NCI-H1092 treated with DMSO at 0.1 percent for 48 hours (cell line): ENCODE measurements at places on chromosomes 16 and 17.

- no peak for DNase-seq
Measured at GRCh38 chr16:9922441-9922840, 259.8 kb downstream of the GRIN2A start.

- DNase-seq: no peak
Measured at GRCh38 chr17:76421044-76421407, 31.9 kb downstream of the UBE2O start.

- DNase-seq: no peak
Measured at GRCh38 chr16:81453091-81453728, 8.6 kb downstream of the CMIP start.

GRCh38 chr17:63150490-63150889 lies 184.5 kb downstream of the TANC2 start:
- DNase-seq: no peak

- DNase-seq: no peak
Measured at GRCh38 chr16:4572715-4573114, 16.6 kb downstream of the C16orf96 start.

DNA sequence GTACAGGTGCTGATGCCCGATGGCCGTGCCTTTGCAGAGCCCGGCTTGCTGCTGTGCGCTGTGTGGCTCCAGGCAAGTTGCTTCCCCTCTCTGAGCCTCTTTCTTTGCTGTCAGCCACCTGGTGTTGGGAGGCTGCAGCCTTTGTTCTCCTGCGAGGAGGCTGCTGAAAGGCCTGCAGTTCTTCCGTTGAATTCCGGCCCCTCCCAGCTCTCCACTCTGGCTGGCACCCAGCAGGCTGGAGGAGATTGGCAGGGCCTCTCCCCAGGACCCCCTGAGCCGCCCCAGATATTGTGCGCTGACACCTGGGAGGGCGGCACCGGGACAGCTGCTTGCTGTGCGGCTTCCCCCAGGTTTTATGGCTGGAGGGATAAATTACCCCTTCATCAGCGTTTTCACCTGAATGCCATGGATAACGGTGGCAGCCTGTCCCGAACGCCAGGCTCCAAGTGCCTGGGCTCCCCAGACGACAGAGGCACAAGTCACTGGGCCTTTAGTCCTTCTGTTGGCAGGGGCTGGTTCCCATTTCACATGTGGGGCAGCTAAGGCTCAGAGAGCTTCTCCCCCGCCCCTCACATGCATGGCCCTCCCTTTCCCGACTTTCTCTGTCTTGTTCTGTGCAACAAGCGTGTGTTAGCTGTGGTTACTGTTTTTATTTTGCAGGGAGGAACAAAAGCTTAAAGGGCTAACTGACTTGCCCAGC lies 35.1 kb upstream of the GSE1 start:
- DNase-seq: no peak
